ENCODE measurements at places on chromosomes 3 and 15.

GRCh38 chr3:38205472-38205805 is 40.1 kb downstream of the OXSR1 start:
- no peak for DNase-seq

DNA sequence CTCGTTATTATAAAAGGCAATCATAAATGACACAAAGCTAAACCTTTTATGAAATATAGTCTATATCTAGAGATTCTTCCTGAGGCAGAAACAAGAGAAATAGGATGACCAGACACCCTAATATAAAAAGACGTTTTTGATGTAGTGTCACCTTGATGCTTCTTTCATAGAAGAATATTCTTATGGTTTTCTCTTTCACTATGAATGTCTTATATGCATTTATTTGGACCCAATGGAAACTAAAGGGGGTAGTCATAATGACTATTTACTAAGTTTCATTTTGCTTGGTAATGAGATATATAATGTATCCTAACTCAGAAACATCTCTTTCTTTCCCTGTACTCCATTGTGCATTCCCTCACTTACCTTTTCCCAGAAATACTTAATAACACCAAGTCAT is 393.9 kb downstream of the RAP2B start:
- no peak for DNase-seq

- DNase-seq = no peak
Measured at GRCh38 chr3:53486961-53487654, 7.3 kb upstream of the CACNA1D start.

- DNase-seq = no peak
Measured at GRCh38 chr3:139120086-139121056, 75.7 kb upstream of the PRR23C start.

DNA sequence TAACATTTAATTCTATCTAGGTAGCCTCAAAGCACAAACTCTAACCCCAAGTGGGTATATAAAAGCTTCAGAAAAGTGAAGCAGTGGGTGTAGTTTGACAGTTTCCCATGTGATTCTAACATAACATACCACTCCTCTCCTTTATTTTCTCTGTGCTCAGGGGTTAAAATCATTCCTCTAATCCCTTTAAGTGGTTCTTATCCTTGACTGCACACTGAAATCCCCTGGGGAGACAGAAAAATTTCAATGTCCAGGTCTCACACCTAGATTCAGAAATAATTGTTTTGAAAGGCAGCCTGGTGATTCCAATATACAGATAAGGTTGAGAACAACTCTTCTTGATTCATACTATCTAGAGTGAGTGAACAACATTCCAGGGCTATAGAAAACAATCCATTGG is 986.4 kb downstream of the ROBO1 start:
- no peak for DNase-seq

GRCh38 chr15:63972801-63973200 is 73.5 kb downstream of the DAPK2 start:
- no peak for DNase-seq

GRCh38 chr15:25884370-25884769 is 21.2 kb upstream of the ATP10A start:
- no peak for DNase-seq

GRCh38 chr3:45965253-45965652 is 22.0 kb downstream of the CXCR6 start:
- DNase-seq = no peak

GRCh38 chr15:83538682-83539081 is 91.5 kb downstream of the SH3GL3 start:
- no peak for DNase-seq

GRCh38 chr15:74976159-74976558 is 19.2 kb upstream of the SCAMP5 start:
- no peak for DNase-seq

GRCh38 chr3:78221796-78222195 is 1181.9 kb downstream of the ROBO2 start:
- DNase-seq = no peak

GRCh38 chr15:31037731-31038477 is 46.5 kb upstream of the MTMR10 start:
- no peak for DNase-seq

GRCh38 chr15:89876396-89877082 is 17.3 kb downstream of the AP3S2 start:
- no peak for DNase-seq

GRCh38 chr15:80500021-80500420 is 95.8 kb downstream of the ARNT2 start:
- DNase-seq = no peak

DNA sequence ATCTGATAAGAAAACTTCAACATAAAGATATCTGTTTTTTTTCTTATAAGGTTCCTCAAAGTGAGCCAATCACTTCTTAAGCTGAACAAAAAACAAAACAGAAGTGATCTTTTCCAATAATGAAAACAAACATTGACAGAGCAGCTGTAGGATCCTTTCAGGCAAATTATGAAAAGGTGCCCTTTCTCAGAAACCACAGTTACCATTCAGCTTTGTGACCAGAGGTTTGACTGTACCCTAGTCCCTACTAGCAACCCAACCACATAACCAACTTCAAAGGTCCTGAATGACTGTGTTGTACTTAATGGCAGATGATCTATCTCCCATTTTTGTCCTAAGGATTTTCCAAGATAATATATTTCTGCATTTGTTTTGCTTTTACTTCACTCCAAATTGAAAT is 39.4 kb upstream of the CCR2 start:
- no peak for DNase-seq

- DNase-seq = no peak
Measured at GRCh38 chr3:104632521-104632920, 734.2 kb upstream of the ALCAM start.

GRCh38 chr15:76501726-76502125 is 165.2 kb downstream of the ISL2 start:
- no peak for DNase-seq

- no peak for DNase-seq
Measured at GRCh38 chr3:124671106-124671505, 59.1 kb upstream of the UMPS start.

DNA sequence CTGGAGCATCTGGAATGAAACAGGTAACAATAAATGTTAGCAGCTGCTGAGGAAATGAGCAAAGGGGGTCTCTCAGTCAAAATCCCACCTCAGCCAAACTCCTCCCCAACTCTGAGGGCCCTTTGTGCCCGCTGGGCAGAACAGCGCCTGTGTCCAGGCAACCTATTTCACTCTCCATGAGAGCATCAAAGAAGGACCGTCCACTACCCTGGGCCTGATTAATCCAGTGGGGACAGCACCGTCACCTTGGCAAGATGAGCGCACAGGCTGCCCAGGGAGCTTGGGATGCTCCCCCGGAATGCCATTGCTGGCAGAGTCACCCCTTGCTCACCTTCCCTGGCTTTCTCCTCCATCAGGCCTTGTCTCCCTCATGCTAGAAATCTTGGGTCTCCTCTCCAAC is 97.4 kb upstream of the HACD2 start:
- no peak for DNase-seq

DNA sequence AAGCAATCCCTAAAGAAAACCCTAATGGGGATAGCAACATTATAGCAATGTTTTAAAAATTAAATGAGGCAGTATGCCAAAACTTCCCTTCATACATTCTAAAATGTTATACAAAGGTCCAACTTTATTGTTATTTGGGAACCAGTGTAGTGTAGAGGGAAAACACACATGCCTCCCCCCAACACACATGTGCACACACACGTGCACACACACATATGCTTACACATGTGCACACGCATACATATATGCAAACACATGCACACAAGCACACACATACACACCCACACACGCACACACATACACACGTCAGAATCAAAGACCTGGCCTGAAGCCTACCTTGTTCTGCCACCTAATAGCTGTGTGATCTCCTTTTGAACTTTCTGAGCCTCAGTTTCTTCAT is 83.3 kb downstream of the SCN11A start:
- no peak for DNase-seq

- DNase-seq = no peak
Measured at GRCh38 chr3:116474801-116475200, 29.5 kb upstream of the LSAMP start.

DNA sequence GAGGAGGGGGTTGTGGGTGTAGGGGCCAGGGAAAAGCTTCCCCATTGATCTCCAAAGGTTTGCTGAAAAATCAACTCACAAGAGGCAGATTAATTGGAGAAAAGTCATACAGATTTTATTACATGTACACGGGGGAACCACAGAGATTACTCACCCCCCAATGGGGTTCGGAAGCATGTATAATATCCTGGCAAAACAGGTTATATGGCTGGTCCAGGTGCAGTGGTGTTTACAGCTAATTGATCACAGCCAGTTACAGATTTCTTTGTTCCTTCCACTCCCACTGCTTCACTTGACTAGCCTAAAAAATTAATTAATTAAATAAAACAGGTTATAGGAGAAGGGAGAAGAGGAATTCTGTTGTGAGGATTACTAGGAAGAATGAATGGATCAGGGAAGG is 22.4 kb downstream of the PRKCI start:
- no peak for DNase-seq

DNA sequence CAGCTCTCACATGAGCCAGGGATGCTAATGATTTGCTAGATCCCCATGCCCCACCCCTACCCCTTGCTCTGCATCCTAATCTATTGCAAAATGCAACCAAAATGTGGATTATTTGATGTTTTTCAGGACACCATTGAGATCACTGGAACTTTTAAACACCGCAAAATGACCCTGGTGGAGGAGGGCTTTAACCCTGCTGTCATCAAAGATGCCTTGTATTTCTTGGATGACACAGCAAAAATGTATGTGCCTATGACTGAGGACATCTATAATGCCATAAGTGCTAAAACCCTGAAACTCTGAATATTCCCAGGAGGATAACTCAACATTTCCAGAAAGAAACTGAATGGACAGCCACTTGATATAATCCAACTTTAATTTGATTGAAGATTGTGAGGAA is 29.7 kb downstream of the HDC start:
- DNase-seq = no peak

GRCh38 chr3:193819117-193820010 is 226.4 kb downstream of the OPA1 start:
- DNase-seq = no peak

- DNase-seq = no peak
Measured at GRCh38 chr3:124483915-124484470, 246.3 kb upstream of the UMPS start.

GRCh38 chr3:16224325-16224724 is 40.4 kb downstream of the DPH3 start:
- no peak for DNase-seq

DNA sequence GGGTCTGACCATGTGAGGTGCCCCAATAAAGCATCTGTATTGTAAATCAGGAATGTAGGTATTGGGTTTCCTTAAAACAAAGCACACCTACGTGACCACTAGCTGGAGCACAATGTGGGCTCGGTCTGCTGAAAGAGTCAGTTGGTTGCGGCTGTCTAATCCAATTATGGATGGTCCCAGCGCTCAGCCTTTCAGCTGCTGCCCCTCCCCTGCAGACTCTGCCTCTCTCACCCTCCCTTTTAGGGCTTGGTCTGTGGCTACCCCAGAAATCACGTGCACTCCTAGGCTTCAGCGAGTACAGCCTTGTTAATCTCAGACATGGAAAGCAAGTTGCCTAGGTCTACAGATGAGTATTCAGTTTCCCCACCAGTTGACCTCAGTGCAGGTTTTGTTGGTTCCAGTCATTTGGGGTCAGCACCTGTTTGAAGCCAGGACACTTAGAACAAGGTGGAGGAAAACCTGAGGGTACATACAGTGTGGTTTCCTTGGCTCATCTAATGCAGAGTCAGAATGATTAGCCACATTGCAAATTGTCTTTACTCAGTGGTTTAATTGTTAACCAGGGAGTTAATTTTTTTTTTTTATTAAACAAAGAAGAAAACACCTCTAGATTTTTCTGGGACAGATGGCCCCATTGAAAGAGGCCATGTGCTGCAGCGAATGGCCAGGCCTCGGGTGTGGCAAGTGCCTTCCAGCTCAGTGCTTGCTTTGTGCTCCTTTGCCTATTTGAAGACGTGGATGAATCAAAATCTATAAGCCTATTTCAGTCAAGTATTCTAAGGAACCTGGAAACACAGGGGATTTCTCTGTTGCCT is 137.7 kb downstream of the IGF1R start:
- no peak for DNase-seq

- DNase-seq = no peak
Measured at GRCh38 chr15:85386261-85386660, 5.9 kb downstream of the AKAP13 start.

- DNase-seq = no peak
Measured at GRCh38 chr3:40780291-40780924, 255.6 kb downstream of the ZNF621 start.

GRCh38 chr15:31824024-31824423 is 206.3 kb upstream of the CHRNA7 start:
- no peak for DNase-seq
